PC-9 (cell line): ENCODE measurements at places on chromosomes 16 and 17.

DNA sequence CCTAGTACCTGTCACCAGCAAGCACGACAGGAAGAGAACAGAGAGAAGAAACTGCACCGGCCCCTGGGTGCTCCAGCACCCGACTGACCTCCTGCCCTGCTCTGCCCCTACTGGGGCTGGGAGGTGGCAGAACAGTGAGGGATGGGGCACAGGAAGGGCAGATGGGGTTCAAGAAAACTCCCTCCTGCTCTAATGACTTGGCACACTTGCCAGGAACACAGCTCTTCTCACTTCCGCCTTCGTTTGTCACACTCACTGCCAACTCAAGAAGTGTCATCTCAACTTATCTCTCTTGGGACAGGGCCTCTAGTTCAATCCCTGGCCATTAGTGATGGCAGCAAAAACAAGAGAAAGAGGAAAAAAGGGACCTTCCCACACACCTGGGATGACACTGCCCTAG is 42.7 kb upstream of the ICAM2 start:
- DNase-seq = no peak

- peak; percentile 68 for DNase-seq
Measured at GRCh38 chr16:14389359-14389758, 240.7 kb downstream of the PARN start.

DNA sequence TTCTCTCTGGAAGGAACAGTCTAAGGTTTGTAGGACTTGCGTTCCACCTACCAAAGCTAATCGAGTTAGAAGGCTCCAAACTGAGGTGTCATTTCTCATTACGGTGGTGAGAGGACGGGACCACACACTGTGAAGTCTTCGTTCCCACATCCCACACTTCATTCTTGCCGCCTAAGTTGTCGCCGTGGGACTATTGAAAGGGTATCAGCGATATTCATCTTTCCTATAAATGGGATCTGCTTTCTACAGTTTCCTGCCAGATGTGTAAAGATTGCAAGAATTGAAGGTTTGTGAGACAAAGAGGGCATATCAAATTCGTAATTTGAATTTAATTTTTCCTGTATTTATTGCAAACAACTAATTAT is 608 bp upstream of the TRIM37 start:
- DNase-seq = no peak

DNA sequence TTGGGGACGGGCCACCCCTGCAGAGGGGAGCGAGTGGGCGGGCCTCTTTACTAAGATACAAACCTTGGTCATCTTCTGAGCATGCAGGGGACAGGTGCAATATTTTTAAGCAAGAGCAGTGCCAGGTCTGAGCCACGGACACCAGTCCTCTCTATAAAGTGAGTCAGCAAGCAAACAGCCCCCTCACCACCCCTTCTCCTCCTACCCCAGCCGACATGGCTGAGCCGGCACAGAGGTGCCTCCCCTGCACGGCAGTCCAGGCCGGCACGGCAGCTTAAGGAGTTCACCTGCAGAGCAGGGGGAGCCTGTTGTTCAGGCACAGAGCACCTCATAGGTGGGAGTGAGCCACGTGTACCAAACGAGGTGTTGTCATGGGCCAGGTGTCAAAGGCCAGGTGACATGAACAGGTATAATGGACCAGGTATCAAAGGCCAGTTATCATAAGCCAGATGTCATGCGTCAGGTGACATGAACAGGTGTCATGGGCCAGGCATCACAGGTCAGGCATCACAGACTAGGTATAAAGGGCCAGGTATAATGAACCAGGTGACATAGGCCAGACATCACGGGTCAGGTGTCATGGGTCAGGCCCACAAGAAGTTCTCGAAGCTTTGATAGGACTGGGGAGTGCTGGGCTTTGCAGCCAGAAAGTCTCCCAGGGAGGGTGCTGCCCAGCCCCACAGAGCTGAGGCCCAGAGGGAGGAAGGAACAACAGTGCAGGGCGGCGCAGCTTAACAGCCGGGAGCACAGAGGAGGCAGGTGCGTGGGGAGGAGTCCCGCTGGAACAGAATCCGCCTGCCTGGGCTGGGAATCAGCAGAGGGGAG is 42.6 kb upstream of the ZNF469 start:
- DNase-seq = no peak

- DNase-seq = no peak
Measured at GRCh38 chr17:40542558-40543411, 22.5 kb downstream of the CCR7 start.

- DNase-seq = no peak
Measured at GRCh38 chr16:21194771-21195301, 16.5 kb downstream of the ZP2 start.

GRCh38 chr16:48432136-48432535 is 46.9 kb upstream of the SIAH1 start:
- no peak for DNase-seq

GRCh38 chr16:81623365-81624102 is 155.6 kb upstream of the PLCG2 start:
- peak; percentile 46 for DNase-seq

GRCh38 chr16:56603589-56603988 is 4.8 kb upstream of the MT2A start:
- no peak for DNase-seq

- no peak for DNase-seq
Measured at GRCh38 chr16:84029297-84030047, 13.1 kb downstream of the SLC38A8 start.

DNA sequence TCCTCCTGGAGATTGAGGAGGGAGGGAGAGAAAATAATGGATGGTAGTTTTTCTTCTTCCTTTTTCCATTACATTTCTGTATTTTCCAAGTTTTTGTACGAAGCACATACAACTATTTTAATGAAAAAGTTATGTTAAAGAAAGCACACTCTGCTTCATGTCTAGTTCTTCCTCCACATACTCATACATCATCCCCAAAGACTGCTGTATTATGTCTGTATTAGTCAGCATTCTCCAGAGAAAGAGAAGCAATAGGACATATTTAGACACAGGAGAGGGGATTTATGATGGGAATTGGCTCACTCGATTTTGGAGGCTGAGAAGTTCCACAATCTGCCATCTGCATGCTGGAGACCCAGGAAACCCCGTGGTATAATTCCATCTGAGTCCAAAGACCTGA is 10.1 kb upstream of the ACSM2A start:
- DNase-seq = no peak

DNA sequence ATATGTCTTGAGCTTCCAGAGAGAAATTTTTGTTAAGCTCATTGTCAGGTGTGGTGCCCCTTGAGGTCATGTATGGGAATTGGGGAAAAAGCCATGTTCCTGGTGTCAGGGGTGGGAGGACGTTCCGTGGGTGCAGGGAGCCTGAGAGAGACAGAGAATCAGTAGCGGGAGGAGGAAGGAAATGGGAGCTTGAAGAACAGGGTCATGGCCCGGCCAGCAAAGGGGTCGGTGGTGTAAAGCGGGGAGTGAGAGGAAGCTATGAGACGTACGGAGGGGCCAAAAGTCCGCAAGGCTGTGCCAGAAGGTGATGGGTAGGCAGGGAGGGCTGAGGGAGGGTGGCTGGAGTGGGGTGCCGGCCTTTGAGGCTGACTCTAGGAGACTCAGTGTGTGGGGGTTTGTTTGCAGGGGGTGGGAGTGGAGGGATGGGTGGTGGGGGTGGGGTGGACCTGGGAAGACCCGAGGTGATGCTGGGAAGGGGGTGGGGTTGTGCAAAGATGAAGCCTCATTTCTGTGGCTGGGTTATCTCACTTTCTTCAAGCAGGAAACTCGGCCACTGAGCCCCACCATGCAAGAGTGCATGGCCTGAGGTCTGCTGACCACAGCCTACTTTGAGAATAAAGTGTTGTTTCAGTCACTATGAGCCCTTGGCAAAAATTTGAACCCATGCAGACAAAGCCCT is 63.6 kb downstream of the PLCG2 start:
- no peak for DNase-seq

DNA sequence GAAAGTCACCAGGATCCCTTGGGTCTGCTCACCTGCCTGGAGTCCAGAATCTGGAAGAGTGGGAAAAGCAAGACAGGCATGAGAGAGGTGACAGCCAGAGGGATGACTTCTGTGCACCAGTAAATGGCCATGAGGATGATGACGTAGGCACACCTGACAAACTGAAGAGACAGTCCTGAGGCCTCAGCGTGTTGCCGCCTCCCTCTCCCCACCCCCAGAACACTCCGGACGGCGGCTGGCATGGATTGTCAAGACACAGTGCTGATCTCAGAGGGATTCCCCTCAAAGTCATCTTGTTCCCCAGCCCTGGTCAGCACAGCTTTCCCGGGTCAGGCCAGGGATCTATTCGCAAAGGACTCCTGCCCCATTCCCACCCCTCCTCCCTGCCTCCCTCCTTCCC is 6.2 kb downstream of the SLC13A5 start:
- DNase-seq = no peak

- DNase-seq = no peak
Measured at GRCh38 chr16:56075732-56076388, 115.4 kb upstream of the GNAO1 start.

- DNase-seq = no peak
Measured at GRCh38 chr17:65297384-65297783, 160.2 kb downstream of the RGS9 start.

DNA sequence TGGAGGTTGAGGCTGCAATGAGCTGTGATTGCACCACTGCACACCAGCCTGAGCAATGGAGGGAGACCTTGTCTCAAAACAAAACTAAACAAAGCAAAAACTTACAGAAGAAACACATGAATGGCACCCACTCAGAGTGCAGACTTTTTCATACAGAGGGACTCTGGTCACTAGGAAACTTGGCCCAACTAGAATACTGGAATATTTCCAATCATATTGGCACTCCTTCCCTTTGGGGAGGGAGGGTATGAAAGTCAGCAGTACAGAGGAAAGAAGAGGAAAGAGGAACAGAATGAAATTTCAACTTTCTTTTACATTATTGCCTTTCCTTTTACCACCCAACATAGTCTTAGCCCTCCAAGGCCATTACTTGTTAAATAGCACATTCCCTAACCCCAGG is 28.2 kb downstream of the CMTR2 start:
- DNase-seq = no peak
